Left lung (tissue), 14 donors: ENCODE measurements at places on chromosomes 11 and 22. TPM values are rescaled to one million over a fixed set of nuclear protein-coding genes. Genes with fewer than 3 reads are reported as not detected.
A peak's percentile ranks its signal among the peaks of the same experiment; 100 is the strongest.

The TRIM51 gene
- polyA plus RNA-seq = not detected

The MAP4K2 gene
- polyA plus RNA-seq = 48.2 TPM

The SCT gene
- 2.7 TPM for polyA plus RNA-seq

The CTSC gene
- 173 TPM for polyA plus RNA-seq

The KCNJ5 gene
- 11.4 TPM for polyA plus RNA-seq

The DEUP1 gene
- 3.5 TPM for polyA plus RNA-seq

The MMP7 gene
- 0.74 TPM for polyA plus RNA-seq

The SAC3D1 gene
- 13.8 TPM for polyA plus RNA-seq

The KIAA1671 gene
- 23.5 TPM for polyA plus RNA-seq

The MRGPRX4 gene
- not detected for polyA plus RNA-seq

The TCN1 gene
- 0.27 TPM for polyA plus RNA-seq

The ANKK1 gene
- polyA plus RNA-seq = 0.77 TPM

The TMA7B gene
- polyA plus RNA-seq = 0.23 TPM

The SYT13 gene
- 5.5 TPM for polyA plus RNA-seq

The OR5M11 gene
- not detected for polyA plus RNA-seq

DNA sequence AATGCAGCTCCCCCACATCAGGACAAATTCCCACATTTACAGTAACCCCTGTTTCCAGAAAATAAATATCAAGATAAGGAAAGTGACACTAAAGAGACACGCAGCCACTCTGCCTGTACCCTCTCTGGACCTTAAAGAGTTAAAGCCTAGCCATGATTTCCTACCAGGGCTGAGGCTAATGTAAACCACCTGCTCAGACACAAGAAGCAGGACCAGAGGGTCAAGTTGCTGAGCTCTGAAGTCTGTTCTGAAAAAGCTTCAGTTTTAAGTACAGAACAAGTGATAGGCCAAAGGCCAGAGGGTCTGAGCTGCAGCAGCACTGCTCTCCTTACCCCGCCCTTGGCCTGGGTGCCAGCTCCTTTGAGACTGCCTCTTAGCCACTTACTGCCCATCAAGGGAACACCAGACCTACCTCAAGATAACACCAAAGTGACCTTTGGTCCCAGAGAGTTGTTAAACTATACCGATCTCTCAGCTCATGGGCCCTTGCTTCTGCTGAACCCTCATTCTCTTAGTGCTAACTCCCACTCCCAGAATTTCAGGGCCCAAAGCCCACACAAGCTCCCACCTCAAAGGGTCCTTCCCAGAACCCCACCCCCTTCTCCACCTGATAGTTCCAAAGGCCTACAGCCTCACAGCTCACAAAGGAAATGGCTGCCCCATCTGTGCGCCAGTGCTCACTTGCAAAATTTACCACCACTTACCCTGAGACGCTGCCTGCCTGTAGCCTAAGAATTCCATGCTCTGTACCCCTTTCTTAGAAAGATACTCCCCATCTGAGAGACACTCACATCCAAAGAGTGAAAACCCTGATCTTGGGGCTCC, 40.5 kb downstream of the IL18BP start:
- DNase-seq = peak; percentile 84

- DNase-seq = no peak
Observed at GRCh38 chr11:96942855-96943254, 553.0 kb downstream of the JRKL start.

- DNase-seq = no peak
Observed at GRCh38 chr11:10139143-10139542, 154.9 kb downstream of the SBF2 start.

DNA sequence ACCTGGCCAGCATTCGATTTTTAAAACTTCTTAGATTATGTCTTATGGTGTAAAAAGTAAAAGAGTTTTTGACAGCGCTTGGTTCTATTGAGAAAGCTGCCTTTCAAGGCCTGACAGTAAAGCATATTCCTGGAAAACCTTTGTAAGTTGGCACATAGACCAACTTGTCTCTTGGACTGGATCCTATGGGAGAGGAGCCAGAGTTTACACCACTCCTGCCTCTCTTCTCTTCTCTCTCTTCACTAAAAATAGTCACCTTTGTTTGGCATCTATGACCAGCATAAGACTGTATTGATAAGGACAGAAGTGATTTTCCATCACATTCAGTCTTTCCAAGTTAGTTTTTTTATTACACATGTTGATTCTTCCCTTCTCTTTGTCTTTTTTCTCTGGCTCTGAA, 33.7 kb downstream of the CSRP3 start:
- DNase-seq = no peak

DNA sequence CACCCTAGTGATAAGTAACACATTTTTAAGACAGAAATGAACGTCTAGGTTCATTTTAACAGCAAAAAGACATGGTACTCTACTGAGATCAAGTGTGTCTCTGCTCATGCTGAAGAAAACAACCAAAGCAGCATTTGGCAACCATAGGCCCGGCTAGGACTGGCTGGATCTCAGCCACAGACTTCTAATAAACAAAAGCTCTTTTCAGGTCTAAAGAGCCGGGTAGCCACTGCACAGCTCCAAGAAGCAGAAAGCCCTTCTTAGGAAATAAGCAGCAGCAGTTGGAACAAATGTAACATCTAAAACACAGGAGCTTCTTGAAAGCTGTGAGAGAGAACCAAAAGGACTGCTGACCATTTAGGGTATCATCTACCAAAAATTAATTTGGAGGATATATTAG, 37.6 kb downstream of the PITPNB start:
- no peak for DNase-seq

DNA sequence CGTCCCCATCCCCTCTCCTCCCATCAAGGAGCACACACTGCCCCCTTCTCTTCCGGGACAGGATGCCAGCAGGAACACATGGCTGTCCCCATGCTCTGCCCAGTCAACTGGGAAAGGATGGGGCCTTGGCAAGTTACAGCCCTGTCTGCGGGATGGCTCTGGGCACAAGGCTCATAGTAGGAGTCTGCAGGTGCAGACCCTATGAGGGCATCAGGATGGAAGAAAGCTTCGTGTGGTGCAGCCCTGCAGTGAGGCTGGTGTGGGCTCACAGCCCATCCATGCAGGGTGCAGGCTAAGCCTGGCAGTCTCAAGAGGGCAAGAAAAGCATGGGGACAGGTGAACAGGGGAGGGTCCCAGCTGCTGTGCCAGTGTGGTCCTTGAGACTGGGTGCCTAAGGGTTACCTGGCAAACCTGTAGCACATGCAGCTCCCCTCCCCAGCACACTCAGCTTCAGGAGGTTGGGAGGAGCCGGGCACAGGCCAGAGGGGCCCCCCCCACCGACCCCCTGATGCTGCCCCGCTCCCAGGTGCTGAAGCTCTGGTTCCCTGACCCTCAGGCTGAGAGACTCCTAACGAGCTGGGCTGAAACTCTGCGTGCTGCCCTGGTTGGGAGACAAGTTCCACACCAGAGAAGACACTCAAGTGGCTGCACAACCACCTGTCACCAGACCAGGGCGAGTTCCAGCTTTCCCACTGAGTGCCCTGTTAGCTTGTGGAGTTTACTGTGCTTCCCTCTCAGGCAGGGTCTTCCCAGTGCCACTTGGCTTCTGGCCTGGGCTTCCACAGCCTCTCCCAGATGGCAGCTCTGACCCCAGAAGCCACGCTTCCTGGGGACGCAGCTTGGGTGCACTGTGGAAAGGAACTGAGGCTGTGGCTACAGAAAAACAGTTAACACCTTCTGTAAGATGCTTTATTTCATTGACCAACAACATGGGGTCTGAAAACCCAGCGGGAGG, 3.3 kb upstream of the SCARF2 start:
- peak; percentile 34 for DNase-seq

GRCh38 chr11:61697764-61698163, 17.6 kb downstream of the DAGLA start:
- no peak for DNase-seq

GRCh38 chr11:107864591-107864990, 6.0 kb upstream of the SLC35F2 start:
- DNase-seq = no peak

DNA sequence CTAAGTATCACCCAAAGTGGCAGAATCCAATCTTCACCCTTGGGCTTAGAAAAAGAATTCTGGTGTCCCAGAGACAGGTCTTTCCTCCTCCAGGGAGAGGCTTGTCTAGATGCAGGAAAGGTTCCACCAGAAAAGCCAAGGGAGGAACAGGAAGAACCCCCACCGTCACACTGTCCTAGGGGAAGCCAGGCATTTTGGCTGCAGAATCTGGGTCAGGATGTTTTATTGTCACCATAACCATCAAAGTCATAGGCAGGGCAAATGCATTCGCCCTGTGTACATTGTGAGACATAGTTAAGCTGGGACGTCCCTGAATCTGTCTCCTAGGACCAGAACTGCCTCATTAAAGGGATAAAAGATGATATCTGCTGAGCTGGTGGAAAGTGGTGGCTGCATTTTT, 590.5 kb downstream of the OPCML start:
- no peak for DNase-seq

- DNase-seq = no peak
Observed at GRCh38 chr11:130476922-130477491, 28.6 kb downstream of the ADAMTS15 start.

DNA sequence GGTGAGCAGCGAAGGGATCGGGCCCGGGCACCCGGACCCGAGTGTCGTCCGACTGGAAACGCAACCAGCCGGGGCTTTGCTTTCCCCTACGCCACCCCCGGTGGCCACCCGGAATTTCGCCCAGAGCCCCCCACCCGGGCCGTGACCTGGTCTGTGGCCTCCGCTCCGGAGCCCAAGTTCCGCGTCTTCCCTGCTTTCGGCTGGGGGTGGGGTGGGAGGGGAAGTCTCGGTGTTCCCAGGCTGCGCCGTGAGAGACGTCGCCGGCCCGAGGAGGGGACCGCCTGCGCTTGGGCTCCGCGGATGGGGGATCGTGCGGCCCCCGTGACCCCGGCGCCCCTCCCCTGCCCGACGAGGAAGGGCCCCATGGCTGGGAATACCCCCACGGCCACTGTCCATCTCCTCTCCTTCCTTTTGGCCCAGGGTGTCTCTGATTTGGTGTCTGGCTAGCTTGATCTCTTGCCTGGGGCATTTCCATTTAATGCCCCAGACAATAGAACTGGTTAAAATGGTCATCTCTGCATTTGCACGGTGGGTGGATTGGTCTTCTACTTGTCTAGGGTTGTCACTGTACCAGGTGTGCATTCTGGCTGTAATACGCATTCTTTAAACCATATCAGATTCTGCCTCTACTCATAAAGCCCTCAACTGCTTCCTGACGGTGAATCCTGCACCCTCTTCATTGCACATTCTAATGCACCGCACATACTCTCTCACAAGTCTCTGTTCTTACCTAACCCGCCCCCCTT, 789 bp downstream of the SIK2 start:
- DNase-seq = peak; percentile 86

DNA sequence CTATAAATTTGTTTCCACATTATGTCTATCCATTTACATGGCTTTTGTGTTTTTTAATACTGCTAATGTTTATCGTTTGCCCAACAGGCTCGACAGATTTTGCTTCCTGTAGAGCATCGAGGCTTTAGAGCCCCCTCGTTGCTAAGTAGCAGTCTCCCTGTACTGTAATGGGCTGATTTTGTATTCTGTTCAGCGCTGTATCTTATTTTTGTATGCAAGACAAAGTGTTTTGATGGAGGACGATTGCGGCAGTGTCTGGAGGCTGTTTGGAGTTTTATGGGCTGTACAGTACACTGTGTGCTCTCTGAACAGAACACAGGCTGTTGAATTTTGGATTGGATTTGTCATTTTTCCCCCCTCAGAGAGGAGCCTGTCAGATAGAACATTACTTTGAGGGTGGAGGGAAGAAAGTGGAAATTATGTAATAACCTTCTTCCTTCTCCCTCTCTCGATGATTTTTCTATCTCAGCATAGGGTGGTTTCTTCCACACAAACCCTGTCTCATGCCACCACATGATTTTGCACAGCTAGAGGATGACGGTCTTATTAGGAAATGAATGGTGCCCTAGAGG, 104.4 kb downstream of the ZBTB16 start:
- DNase-seq = no peak

DNA sequence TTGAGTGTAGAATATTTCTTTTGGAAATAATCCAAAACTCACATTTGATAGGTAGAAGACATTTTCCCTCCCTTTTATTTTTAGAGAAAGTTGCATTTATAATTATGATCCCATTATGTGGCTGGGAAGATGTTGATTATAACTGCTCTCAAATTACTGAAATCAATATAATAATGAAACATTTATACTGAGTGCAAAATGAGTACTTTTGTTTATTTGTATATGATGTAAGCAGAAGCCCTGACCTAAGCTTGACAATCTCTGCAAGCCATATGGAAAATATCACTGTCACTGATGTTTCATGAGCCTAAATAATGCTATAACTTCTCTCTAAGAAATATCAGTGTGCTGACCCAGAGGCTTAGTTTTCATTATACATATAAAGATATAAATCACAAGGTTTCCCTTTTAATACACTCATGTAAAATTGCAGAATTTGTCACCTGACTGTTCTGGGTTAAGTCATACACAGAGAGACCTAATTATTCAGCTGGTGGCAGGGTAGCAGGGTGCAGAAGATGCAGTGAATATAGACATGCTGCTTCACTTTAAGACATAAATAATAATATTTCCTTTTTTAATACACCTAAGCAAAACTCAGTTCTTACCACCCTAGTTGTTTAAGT, 99.2 kb downstream of the BBOX1 start:
- DNase-seq = peak; percentile 71

DNA sequence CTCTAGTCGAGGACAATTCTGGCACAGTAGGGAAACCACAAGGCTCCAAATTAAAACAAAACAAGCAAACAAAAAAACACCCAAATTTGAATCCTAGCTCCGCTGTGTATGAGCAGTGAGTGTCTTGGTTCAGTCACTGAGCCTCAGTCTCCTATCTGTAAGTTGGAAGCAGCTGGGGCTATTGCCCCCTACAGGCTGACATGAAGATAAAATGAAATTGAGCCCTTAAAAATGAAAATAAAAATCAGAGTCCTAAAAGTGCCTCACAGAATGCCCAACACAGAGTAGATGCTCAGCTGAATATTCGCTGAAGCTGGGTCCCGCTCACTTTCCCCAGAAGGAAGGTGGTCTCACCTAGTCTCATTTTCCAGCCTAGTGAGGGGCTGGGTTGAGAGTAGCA, 65.2 kb downstream of the PDE2A start:
- DNase-seq = no peak

- no peak for DNase-seq
Observed at GRCh38 chr22:49613108-49613507, 214.6 kb downstream of the BRD1 start.

DNA sequence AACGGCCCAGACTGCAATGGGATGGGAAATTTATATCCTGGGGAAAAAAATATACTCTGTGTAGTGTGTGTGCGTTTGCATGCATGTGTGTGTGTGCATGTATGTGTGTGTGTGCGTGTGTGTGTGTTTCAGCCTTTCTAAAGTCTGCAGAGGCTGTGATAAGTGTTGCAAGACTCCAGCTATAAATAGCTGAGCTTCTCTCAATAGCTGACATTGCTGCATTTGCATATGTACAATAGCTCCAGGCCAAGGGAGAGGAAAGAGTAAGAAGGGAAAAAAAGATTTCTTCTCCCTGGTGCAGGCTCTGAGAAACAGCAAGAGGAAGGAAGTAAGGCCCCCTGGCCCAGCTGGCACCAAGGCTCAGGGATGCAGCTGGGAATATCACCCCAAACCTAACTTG, 483.0 kb downstream of the MN1 start:
- DNase-seq = peak; percentile 75

GRCh38 chr11:70153133-70153727, 49.9 kb upstream of the FADD start:
- no peak for DNase-seq
